ENCODE measurements at places on chromosomes 2 and 18.

GRCh38 chr2:19897623-19898245 lies 4.0 kb downstream of the TTC32 start:
- no peak for DNase-seq

DNA sequence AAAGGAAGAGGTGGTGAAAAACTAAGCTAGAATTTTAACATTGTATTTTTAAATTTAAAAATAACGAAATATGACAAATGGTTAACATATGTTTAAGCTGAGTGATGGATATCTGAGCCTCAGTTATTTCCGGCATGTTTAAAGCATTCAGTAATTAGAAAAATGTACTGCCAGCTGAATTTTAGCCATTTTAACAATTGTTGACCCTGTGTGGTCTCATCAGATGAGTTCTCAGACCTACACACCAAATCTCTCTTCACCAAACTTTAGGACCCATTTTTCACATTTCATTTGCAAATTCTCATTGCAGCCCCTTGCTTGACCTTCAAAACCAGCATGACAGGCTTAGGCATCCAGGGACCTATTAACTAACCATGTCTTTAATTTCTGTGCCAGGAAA lies 91.5 kb upstream of the RGPD4 start:
- no peak for DNase-seq

- no peak for DNase-seq
Measured at GRCh38 chr2:185202381-185202780, 536.2 kb upstream of the FSIP2 start.

DNA sequence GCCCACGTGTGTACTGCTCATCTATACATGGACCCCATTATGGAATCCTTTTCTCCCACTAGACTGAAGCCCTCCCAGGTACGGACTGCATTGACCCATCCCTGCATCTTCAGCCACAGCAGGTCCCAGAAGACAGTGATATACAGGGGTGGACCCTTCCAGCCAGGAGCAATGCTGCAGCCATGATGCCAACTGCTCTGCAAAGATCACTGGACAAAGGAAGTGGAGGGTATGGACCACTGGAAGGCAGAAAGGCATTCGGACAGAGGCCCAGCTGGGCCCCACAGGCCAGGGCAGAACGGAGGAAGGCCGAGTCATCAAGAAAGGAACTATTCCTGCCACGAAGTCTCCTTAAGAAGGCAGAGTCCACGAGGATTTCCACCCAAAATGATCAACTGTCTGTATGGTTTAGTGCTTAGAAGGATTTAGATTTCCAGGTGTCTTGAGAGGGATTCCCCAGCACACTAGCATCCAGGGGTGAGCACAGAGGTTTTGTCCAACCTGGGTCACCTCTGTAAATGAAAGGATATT lies 93.4 kb downstream of the TWIST2 start:
- DNase-seq, result no peak

DNA sequence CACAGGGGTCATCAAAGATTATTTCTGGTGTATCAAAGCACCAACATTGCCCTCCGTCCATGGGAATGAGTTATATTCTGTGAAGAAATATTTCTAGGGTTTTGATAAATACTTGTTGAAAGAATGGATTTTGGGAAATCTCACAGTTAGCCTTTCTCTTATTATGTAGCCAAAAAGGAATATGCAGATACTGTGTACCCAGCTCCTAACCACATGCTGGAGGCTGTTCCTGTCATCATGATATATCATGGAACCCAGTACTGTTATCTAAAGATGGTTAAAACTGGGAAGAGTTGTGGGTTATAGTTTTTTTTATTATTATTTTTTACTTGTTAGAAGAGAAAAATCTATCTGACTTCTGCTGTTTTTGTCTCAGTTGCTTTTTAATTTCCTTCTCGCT lies 82.8 kb downstream of the POLE4 start:
- no peak for DNase-seq

GRCh38 chr2:196149948-196150347 lies 21.4 kb downstream of the STK17B start:
- no peak for DNase-seq

DNA sequence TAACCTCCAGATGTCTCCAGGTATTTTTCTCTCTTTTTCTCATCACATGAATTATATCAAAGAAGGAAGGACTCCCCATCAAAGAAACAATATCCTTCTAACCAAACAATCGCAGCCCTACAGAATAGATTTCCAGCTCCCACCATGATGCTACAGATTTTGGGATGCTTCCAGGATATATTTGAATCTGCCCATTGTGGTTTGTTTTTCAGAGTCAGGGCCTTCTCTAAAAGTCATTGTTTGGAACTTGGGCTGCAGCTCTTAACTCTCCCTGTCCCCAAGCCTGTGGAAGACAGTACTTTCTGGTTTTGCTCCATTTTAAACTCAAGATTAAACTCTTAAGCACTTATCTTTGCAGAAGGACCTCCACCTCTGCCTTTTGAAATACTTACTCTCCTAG lies 223.2 kb downstream of the PMAIP1 start:
- no peak for DNase-seq

- DNase-seq, result no peak
Measured at GRCh38 chr18:60053747-60054304, 154.0 kb downstream of the PMAIP1 start.

- no peak for DNase-seq
Measured at GRCh38 chr2:36820942-36821605, 124.6 kb downstream of the VIT start.

- DNase-seq, result no peak
Measured at GRCh38 chr18:33578518-33579348, 714 bp downstream of the ASXL3 start.

DNA sequence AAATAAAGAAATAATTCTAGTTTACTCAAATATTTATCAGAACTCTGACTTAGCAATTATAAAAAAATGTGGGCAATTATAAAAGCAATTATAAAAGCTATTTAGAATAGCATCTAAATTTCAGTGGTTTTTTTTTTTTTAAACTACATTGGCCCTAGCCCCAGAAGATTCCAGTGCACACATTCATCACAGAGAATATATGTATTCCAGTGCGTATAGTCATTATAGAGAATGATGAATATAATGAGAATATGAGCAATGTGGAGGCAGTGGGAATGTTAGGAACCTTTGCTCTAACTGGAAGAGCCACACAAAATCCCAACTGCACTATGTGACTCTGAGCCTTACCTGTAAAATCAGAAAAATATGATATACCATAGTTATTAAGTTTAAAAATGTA lies 10.5 kb downstream of the MAP3K2 start:
- no peak for DNase-seq

- DNase-seq, result peak; percentile 41
Measured at GRCh38 chr2:218387369-218388194, 5.5 kb downstream of the SLC11A1 start.

- peak; percentile 72 for DNase-seq
Measured at GRCh38 chr2:74845217-74845751, 11.4 kb downstream of the HK2 start.

GRCh38 chr2:239303711-239304532 lies 96.9 kb downstream of the HDAC4 start:
- no peak for DNase-seq

DNA sequence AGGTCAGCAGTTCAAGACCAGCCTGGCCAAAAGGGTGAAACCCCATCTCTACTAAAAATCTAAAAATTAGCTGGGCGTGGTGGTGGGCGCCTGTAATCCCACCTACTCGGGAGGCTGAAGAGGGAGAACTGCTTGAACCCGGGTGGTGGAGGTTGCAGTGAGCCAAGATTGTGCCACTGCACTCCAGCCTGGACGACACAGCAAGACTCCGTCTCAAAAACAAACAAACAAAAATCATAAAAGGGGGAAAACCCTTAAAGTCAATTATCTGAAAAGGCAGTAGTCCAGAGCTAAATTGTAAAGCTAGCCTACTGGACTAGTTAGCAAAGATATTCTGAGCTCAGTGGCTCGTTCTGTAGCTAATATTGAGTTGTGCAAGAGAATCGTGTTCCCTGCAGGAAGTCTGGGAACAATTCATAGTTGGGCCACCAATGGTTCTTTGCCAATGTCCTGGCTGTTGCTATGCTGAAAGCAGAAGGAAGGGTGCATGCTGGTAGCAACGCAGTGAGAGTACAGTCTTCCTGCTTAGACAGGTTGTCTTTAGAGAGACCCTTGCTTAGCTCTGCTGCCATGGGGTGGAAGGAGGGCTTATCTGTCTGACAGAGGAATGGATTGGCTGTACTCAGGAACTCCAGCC lies 4.3 kb downstream of the TGOLN2 start:
- no peak for DNase-seq

GRCh38 chr2:181648478-181649155 lies 8.3 kb downstream of the CERKL start:
- DNase-seq, result no peak

- no peak for DNase-seq
Measured at GRCh38 chr18:52222211-52222610, 117.8 kb upstream of the DCC start.

DNA sequence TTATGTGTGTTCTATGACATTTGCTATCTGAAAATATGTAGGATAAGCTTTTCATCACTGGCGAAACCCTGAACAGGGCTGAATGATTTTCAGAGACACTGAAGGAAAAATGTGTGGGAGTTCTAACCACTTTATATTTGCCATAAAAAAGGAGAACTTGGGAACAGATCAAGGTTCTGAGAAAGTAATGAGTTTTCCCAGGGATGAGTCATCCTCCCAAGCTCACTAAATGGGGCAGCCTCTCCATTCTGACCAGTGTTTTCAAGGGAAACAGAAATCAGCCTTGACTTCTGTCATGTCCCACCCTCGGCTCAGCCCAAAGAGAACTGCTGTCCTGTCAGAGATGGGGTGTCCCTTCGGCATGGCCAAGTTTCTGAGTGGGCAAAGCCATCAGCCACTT lies 2109.8 kb upstream of the CELF4 start:
- no peak for DNase-seq

DNA sequence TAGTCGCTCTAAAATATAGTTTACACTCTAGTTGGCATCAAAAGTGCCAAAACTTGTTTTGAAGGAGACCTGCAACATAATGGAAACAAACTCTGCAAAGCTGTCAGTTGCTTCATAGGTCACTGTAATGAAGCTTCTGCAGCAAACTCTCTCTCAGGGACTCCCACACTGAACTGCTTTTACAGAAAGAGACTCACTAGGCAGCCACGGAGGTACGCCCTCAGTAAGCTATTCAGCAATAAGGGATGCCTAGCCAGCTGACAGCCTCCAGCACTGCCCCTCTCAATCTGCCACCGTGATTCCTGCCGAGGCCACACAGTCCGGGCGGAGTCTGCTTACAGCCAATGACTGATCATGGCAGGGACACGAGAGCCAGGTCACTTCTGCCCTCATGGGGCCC lies 51.1 kb downstream of the COLEC12 start:
- no peak for DNase-seq

- DNase-seq, result no peak
Measured at GRCh38 chr2:118530976-118531375, 316.5 kb downstream of the EN1 start.

- no peak for DNase-seq
Measured at GRCh38 chr2:11444737-11445136, 21.2 kb downstream of the E2F6 start.

- DNase-seq, result no peak
Measured at GRCh38 chr2:25187729-25188350, 19.5 kb upstream of the POMC start.

GRCh38 chr2:44950646-44951045 lies 9.1 kb downstream of the SIX3 start:
- no peak for DNase-seq

GRCh38 chr18:11909591-11910026 lies 1.5 kb upstream of the MPPE1 start:
- no peak for DNase-seq

GRCh38 chr18:9323750-9324445 lies 10.7 kb upstream of the TWSG1 start:
- no peak for DNase-seq

- no peak for DNase-seq
Measured at GRCh38 chr2:67532387-67532786, 135.3 kb downstream of the ETAA1 start.

DNA sequence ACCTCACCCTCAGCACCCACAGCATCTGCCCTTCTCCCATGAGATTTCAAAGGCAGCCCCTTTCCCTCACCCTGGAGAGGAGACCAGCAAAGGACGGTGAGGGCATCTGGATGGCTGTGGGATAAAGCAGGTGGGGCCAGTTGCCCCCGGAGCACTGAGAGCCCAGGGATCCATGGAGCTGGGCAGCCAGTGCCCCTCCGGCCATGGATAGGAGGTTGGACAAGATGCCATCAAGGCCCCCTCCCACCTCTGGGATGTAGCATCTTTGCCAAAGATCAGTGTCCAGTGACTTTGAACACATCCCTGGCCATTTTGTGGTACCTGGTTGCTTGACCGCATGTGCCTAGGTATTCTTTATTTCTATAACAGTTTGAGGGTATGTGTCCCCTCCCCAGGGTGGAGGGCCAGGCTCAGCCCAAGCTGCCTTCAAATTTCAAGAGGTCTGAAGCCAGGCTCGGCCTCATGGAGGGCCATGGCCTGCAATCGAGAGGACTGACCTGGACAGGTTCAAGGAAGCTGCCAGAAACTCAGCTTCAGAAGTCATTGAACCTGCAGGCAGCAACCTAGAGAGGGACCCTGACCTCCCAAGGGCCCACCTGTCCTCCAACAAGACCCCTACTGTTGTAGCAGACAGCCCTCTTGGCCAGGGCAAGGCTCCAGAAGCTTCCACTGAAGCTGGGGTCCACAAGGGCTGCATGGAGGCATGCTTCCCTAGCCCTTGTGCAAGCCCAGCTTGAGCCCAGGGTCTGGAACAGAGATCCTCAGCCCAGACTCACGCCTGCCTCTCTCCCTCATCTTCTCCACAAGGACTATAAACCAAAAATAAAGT lies 55.5 kb upstream of the BIN1 start:
- no peak for DNase-seq

- no peak for DNase-seq
Measured at GRCh38 chr2:84492571-84492970, 23.7 kb upstream of the DNAH6 start.

- no peak for DNase-seq
Measured at GRCh38 chr2:83234246-83234645, 1224.8 kb downstream of the SUCLG1 start.

GRCh38 chr2:201854221-201854801 lies 48.0 kb downstream of the CDK15 start:
- DNase-seq, result no peak

- no peak for DNase-seq
Measured at GRCh38 chr18:65768120-65768778, 17.4 kb downstream of the CDH7 start.

DNA sequence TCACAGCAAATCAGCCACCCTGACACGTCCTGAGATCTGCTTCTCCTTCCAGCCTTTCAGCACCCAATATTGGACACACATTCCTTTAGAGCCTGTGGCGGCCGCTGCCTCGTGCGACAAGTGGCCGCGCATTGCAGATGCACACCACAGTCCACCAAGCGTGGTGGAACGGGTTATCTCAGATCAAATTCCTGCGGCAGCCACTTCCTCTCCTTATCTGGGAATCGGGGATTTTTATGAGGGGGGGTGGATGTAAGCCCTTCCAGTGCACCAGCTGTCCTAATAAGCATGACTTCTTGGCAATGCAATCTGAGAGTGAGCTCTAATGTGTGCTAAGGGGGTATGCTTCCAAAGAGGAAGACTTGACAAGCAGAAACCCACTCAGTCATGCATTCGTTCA lies 18.3 kb upstream of the BMP10 start:
- no peak for DNase-seq

- DNase-seq, result peak; percentile 49
Measured at GRCh38 chr2:147910990-147911473, 66.2 kb downstream of the ACVR2A start.

All from CD4-positive, alpha-beta T cell treated with Interleukin-6 for 4 hours (primary cell).